ENCODE measurements at places on chromosomes 11 and 22.

DNA sequence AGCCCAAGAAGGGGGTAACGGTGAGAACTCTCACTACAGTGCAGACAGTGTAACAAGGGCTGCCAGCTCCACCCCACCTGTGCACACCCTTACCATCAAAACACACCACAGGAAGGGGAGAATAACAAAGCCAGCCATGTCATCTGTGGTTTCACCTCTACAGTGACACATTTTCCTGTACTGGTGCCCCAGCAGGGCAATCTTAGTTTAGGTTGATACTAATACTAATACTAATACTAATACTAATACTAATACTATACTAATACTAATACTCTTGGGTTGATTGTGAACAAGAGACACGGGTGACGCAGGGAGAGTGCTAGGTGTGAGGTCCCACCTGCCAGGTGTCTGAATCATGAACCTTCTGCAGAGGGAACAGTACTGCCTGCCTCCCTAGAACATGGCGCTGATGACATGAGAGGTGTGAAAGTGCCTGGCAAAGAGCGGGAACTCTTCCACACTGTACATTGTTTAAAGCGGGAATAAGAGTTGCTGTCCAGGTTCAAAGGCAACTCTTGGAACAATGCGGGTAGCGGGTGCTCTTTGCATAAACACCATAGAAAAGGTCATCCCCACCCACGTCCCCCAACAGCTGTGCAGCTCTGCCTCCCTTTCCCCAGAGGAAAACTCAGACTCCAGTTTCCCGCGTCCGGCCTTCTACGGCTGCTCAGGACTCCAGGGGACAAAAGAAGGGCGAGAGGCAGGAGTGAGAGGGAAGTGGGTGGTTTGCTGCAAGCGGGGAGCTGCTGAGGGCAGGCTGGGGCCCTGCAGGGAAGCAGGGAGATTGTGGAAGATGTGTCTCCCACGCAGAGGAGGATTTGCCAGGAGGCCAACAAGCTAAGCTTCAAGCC lies 25.0 kb upstream of the TMPRSS4 start:
- peak; percentile 53 for DNase-seq

- no peak for DNase-seq
Observed at GRCh38 chr11:44651535-44652155, 75.1 kb upstream of the TSPAN18 start.

DNA sequence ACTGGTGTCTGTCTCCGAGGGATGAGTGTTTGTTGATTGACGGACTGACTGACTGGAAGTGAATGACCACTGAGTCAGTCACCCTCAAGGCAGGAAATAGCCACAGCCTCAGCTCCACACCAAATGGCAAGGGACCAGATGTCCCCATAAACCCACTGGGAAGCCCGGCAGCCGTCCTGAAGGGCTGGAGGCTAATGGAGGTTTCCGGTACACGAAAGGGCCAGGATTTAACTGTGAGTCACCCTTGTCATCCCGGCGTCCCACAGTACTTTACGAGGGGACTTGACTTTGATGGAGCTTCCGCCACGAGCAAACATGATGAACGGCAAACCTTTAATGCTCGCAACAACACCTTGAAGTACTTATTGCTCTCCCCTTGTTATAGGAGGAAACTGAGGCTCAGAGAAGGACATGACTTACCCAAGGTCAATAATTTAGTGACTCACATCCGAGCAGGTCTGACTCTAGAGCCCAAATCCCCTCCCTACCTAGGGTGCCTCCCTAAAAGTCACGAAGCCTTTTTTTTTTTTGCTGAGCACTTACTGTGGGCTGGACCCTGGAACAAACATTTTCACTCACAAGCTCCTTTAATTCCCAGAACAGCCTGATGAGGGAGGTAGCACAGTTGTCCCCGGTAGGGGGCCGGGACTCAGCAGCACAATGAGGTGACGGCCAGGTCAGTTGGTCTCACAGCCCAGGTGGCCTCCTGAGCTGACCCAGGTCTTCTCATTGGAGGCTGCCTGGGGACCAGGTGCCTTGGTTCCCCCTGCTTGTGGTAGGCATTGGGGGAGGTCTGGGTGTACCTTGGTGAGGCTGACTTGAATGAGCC lies 25.2 kb upstream of the GCAT start:
- no peak for DNase-seq

- no peak for DNase-seq
Observed at GRCh38 chr22:27682437-27682836, 119.1 kb downstream of the MN1 start.

GRCh38 chr11:10307400-10308200 lies 2.7 kb downstream of the ADM start:
- peak; percentile 83 for DNase-seq

GRCh38 chr11:72988821-72989220 lies 153.3 kb downstream of the FCHSD2 start:
- no peak for DNase-seq

GRCh38 chr11:130299978-130300377 lies 14.7 kb downstream of the ZBTB44 start:
- DNase-seq, result no peak

DNA sequence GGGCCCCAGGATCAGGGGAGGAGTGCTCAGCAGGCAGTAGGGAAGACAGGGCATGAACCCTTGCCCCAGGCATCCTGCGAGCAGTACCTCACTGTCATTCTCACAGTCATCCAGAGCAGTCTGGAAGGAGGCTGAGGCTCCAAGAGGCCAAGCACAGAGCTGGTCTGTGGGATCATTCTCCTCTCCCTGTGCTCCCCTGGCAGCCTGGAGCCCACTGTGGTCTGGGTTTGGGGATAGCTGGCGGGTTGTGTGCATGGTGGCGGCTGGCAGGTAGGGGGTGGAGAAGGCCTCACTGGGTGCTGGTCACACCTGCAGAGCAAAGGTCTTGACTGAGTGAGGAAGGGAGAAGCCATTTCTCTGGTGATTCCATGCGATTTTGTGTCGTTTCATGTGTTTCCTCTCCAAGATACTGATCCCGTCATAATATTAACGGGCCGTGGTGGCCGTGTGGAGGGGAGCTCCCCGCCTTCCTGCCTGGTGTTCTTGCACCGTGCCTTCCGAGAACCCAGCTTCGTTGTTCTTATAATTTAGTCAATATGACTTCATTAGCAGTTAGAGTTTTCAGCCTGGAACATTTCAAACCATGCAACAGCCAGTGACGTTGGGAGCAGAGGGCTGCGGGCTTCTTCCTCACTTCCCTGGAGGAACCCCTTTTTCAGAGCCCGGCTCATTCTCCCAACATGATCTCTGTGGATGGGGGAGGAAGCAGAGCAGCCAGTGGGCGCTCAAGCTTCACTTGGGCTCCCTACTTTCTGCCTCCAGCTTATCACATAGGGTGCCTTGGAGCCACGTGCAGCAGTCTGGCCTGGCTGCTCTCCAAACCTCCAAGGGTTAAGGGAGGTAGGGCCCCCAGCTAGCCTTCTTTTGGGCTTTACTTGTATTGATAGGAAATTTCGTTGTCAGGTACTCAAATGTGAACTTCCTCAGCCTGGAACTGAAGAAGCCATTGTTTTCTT lies 20.8 kb upstream of the ADORA2A start:
- no peak for DNase-seq

DNA sequence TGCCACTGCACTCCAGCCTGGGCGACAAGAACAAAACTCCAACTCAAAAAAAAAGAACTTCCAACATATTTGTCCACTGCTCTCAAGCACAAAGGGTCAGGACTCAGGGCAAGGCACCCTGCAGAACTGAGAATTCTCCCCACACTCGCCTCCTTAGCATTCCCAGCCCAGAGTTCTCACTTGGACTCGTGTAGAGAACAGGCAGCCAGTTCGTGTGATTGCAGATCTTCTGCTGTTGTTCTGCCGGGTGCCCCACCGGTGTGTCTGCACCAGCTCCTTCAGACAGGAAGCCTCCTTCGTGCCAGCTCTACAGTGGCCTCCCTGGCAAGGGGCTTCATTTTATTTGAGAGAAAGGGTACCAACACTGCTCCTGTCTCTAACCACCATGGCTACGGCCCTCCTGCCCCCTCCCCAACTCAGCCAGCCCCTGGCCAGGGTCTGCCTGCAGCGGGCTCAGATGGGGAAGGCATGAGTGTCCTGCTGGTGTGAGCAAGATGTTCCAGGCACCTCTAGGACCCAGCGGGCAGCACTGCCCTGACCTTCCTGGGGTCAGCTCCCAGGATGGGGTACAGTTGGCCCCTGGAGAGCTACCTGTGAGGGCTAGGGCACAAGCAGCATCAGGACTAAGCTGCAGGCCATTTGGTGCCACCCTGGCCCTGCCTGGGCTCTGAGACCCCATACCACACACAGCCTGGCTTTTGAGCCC lies 19.5 kb upstream of the SCGB1A1 start:
- DNase-seq, result no peak

DNA sequence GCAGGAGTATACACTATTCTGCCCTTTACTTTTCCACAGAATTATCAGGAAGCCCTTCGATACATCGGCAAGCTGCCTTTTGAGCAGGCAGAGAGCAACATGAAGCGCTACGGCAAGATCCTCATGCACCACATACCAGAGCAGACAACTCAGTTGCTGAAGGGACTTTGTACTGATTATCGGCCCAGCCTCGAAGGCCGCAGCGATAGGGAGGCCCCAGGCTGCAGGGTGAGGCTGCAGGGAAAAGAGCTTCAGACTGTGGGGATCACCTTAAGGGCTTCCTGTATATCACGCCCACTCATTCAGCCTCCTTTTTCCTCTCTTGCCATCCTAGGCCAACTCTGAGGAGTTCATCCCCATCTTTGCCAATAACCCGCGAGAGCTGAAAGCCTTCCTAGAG lies 6.8 kb upstream of the HMBS start:
- no peak for DNase-seq

- no peak for DNase-seq
Observed at GRCh38 chr22:30204742-30205111, 41.8 kb downstream of the LIF start.

- no peak for DNase-seq
Observed at GRCh38 chr11:46373787-46374740, 7.4 kb upstream of the MDK start.

GRCh38 chr11:35173011-35173511 lies 34.1 kb downstream of the CD44 start:
- no peak for DNase-seq

- no peak for DNase-seq
Observed at GRCh38 chr11:125287491-125288210, 123.1 kb downstream of the PKNOX2 start.

- no peak for DNase-seq
Observed at GRCh38 chr11:28924004-28924403, 815.8 kb downstream of the METTL15 start.

- no peak for DNase-seq
Observed at GRCh38 chr22:28239941-28240340, 320.9 kb upstream of the PITPNB start.

GRCh38 chr11:10824888-10825287 lies 16.2 kb upstream of the EIF4G2 start:
- no peak for DNase-seq

DNA sequence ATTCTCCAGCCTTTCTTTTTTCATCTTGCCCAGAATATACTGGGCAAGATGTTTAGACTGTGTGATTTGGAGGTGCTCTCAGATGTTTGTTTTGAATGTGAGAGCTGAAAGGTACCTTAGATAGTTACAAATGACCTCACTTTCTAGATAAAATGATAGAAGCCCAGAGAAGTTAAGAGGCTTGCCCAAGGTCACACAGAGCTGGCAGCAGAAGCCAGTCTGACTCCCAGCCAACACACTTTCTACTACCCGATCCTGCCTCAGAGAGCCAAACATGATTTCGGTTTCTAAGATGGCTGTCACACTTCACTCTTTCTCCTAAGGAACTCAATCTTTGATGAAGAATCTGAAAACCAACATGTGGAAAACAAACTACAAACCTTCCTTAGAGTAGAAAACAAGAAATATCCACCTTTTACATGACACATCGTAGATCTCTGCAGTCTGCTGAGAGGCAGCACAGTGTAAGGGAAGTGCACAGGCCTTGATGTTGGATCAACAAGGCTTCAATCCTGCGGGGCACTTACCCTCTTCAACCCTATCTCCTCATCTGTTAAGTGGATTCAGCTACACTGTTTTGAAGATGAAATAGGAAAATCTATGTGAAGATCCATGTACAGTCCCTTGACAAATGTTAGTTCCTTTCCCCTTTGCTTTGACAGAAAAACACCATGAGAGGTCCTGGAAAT lies 58.6 kb downstream of the SYTL2 start:
- no peak for DNase-seq

DNA sequence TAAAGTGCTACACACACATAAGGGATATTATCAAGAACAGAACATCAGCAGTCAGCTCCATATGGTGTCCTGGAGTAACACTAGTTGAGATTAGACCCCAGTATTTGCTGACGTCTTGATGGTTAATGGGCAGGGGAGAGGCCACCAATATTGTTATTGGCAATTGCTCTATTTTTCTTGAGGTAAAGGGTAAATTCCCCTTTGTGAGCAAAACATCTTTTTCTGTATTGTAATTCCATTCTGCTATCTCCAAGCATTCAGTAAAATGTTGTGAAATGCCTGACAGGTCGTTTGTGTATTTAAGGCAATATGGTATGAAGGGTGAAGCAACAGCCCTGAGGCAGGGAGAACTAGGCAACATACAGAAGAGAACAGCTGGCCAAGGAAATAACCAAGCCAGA lies 21.9 kb downstream of the PC start:
- DNase-seq, result no peak

DNA sequence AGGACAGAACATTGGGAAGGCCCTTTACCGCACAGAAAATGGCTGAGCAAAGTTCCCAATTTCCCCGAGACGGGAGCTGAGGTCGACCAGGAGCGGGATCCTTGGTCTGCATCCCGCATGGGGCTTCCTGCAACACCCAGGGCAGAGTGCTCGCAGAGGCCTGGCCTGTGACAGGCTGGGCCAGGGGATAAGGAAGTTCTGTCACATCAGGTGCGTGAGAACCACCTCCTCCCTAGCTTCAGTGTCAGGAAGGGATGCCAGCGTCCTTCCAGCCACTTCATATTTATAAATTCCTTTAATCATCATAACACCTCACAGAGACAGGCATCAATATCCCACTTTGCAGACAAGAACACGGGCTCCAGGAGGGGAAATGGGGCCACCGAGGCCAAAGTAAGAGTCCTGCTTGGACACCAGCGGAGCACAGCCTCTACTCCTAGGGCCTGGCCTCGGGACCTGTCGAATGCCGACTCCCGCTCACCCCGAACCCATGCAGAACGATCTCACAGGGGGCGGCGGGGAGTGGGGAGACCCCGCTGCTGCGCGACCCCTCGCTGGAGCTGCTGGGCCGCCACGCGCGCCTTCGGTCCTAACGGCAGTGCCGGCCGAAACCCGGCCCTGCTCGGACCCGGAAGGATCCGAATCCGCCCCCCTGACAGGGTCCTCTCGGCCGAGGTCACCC lies 532 bp downstream of the BET1L start:
- DNase-seq, result no peak

DNA sequence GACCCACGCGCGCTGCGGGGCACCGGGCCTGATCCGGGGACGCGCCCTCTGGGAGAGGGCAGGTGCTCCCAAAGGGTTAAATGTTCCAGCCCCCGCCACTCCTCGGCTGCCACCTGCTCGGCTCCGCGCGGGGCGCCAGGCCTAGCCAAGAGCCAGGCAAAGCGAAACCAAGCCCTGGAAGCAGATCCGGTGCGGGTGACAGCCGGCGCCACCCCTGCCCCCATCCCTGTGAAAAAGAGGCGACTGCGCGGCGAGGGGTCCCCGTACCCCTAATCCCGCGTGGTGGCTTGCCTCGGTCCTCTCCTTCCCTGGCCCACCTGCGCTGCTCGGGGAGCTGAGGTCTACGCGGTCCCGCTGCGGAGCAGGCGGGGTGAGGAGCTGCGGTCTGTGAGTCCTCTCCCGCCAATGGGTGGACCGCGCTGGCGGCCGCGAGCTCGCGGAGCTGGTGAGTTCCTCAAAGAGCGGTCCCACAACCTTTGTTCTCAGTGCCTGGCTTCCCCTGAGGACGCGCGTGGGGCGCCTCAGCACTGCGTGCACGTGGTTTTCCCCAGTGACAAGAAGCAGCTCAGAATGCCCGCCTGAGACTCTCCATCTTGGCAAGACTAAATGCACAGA lies at the start of gene ME3:
Gene ME3 (minus strand): TSS at position 610 of the 615 bp plus-strand sequence.
- peak; percentile 51 for DNase-seq

- no peak for DNase-seq
Observed at GRCh38 chr11:43242401-43242800, 69.4 kb upstream of the API5 start.

All from stimulated activated CD4-positive, alpha-beta T cell treated with anti-CD3 and anti-CD28 coated beads, Interleukin-2, amount 100 ng/mL, for 4 hours (primary cell).